LNCaP clone FGC (cell line): ENCODE measurements at places on chromosomes 11 and 22.

DNA sequence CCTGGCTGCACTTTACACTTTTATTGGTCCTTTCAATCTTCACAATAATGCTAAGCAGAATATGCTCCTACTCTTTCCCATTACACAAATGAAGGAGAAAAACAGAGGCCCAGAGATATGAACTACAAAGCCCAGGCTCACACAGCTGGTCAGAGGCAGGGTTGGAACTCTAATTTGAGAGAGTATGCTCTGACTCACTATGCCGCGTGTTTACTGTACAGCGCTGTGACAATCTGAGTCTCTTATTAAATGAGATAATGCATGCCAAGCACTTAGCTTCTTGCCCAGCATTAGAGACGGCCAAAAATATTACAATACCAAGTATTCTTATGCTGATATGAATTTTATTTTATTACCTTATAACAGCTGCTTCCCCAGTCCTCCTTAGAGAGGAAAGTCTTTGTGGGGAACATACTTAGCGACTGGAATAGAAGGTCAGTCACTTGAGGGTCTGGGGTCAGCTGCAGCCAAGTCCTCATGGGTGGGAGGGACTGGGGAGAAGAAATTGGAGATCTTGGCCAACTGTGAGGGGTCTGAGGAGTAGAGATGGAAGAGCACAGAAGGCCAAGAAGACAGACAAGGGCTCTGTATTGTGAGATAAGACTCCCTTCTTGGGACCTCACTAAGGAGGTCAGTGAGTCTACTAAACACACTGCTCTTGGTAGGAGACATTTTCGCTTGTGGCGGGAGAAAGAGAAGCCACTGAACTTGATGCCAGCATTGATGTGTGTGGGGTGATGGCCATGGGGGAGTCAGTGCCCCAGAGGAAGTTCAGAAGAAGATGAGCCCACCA lies 150.8 kb upstream of the TIMP3 start:
- DNase-seq = no peak

DNA sequence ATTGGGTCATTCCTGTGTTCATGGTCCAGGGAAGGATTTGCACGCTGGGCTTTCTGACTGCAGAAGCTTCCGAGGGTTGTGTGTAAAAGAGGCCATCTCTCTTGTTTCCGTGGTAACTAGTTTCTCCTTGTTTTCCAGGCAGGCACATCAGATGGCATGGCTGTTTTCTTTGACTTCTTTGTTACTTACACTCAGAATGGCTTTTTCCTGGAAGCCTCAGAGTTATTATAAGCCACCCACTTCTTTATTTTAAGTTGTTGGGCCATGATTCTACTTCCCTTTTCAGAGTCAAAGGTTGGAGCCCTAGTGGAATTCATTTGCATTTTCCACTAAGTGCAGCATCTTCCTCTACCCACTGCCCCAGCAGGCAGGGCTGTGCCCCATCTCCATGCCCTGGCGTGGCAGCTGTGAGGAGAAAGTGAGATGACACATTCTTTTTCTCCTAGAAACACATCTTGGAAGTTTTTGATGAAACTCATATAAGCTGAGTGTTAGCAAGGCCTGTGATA lies 94.9 kb downstream of the PRR5L start:
- DNase-seq = no peak

DNA sequence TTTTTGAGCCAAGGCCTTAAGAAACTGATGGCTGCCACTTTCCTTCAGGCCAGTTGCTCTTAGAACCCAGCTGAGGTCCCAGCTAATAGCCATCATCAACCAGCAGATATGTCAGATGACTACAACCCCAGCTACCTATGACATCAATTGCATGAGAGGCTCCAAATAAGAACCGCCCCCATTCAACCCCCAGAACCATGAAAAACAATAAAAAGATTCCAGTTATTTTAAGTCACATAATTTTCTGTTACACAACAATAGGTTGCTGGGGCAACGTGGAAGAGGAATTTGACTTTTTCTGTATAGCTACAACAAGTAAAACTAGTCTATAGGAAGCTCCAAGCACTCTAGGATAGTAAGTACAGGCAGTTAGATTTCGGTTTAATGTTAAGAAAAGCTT lies 216.3 kb upstream of the MTNR1B start:
- DNase-seq = no peak

DNA sequence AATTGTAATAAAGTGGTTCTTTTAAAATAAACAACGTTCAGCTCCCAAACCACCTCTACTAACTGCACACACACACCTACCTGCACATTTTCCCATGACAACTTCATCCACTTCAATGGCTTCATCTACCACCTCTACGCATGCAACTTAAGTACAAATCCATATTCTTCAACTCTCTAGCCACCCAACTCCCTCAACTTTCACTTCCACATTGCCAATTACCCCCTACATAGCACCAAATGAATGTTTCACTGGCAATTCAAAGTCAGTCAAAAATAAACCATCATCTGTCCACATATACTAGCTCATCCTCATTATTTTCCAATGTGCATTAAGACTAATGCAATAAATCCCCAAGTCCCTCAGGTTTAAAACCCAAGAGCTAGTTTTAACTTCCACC lies 50.7 kb upstream of the ARHGAP32 start:
- no peak for DNase-seq

- DNase-seq = no peak
Measured at GRCh38 chr11:86630229-86630981, 42.0 kb downstream of the ME3 start.

DNA sequence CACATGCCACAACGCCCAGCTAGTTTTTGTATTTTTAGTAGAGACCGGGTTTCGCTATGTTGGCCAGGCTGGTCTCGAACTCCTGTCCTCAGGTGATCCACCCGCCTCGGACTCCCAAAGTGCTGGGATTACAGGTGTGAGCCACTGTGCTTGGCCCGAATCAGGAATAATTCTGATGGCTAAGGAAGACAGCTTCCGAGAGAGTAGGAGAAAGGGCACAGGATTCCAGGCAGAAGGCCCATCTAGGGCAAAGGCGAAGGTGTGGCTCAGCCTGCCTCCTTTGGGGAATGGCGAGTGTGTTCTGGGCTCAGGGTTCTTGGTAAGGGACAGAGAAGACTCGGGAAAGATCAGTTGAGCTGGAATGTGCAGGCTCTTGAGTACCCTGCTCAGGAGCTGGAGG lies 1.6 kb upstream of the SYCE3 start:
- no peak for DNase-seq

DNA sequence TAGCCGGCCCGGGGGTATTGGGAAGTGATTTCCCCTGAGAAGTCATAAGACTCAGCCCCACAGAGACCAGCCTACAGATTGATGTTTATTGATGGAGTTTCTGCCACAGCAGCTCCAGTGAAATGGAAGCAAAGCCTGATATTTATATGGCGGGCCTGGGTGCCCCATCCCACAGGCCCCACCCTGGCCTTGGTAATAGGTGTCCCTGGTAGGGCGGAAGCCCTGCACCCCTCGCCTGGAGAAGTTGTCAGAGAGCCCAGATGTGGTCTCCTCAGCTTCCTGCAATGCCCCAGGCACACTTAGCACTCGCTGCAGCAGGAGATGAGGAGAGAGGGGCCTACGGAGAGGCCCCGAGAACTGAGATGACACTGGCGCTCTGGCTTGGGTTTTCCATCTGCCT lies 107.4 kb downstream of the MORC2 start:
- DNase-seq = no peak

- no peak for DNase-seq
Measured at GRCh38 chr11:2741377-2742131, 41.8 kb upstream of the KCNQ1OT1 start.

GRCh38 chr22:38259370-38259769 lies 13.4 kb downstream of the TMEM184B start:
- DNase-seq = no peak

GRCh38 chr11:15927864-15928217 lies 428.5 kb downstream of the SOX6 start:
- no peak for DNase-seq

DNA sequence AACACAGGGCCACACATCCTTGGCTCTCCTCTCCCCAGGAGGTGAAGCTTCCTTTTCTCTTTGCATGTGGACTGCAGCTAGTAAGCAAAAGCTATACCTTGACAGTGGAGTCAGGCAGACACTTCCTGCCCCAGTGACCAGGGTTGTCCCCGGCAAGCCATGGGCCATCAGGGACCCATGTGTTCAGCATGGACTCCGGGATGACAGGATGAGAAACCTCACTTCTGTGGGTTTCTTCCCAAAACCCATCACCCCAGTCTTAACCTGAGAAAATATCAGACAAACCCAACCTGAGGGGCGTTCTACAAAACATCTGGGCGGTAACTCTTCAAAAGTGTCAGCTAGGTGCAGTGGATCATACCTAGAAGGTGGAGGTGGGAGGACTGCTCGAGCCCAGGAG lies 40.2 kb downstream of the GNB1L start:
- DNase-seq = no peak

- no peak for DNase-seq
Measured at GRCh38 chr11:26944866-26945664, 48.8 kb upstream of the FIBIN start.
